ENCODE measurements at places on chromosomes 11 and 22.

- no peak for DNase-seq
Measured at GRCh38 chr11:86301742-86302091, 323 bp upstream of the HIKESHI start.

GRCh38 chr11:35322318-35322979, 96.9 kb downstream of the SLC1A2 start:
- DNase-seq = no peak

DNA sequence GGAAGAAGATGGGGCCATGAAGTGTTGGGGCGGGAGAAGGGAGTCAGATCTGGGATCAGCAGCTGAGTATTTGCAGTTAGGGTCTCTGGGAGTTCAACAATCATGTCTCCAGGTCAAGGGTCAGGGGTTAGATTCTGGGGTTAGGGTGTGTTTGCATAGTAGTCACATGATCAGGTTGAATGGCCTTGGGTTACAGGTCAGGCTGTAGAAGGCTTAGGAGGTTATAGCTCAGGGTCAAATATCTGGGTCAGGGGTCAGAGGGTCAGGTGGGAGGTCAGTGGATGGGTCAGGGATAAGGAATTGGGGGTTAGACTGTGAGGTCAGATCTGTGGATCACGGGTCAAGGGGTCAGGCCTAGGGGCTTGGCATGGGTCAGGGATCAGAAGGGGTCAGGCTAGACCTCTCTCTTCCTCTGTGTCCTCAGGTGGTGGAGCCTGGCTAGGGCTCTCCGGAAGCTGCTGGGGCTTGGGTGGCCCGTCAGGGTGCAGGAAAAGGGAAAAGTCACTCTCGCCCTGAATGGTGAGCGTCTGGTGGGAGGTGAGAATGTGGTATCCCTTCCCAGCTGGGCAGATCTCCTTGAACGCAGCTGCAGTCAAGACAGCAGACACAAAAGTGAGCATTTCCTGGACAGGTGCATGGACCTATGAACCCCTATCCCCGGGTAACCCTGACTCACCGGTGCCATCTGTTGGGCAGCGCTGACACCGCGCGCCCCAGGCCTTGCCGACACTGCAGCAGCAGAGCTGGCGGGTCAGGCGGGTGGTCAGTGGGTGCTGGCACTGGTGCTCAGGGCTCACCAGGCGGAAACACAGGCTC, 6.4 kb downstream of the LTBP3 start:
- DNase-seq = no peak

DNA sequence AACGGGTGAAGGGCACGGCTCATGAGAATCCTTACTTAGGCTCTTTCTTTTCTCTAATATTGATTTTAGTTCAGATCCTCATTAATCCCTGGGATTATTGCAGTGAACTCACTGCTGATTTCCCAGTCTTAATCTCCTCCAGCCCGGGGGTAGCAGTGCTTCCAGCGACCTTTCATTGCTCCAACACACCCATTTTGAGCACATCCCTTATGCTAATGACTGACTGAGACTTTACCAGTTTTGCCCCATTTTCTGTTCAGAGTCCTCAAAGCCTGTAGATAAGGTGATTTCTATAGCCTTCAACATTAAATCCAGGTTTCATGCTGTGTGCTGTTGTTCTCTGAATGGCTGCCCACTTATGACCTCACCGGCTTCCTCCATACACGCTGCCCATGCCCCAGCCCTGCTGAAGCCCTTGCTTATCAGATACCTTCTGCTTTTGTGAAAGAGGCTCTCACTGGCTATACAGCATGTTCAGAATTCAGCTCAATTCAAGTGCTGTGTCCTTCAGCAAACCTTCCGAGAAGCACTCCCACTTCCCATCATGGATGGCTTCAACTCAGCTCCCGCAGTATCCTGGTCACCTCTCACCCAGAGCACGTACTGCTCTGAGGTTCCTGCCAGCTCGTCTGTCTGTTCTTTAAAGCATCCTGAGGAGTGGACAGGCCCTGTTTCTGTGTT, 49.0 kb downstream of the PPFIA1 start:
- no peak for DNase-seq

- no peak for DNase-seq
Measured at GRCh38 chr11:62015615-62016014, 48.2 kb upstream of the FTH1 start.

DNA sequence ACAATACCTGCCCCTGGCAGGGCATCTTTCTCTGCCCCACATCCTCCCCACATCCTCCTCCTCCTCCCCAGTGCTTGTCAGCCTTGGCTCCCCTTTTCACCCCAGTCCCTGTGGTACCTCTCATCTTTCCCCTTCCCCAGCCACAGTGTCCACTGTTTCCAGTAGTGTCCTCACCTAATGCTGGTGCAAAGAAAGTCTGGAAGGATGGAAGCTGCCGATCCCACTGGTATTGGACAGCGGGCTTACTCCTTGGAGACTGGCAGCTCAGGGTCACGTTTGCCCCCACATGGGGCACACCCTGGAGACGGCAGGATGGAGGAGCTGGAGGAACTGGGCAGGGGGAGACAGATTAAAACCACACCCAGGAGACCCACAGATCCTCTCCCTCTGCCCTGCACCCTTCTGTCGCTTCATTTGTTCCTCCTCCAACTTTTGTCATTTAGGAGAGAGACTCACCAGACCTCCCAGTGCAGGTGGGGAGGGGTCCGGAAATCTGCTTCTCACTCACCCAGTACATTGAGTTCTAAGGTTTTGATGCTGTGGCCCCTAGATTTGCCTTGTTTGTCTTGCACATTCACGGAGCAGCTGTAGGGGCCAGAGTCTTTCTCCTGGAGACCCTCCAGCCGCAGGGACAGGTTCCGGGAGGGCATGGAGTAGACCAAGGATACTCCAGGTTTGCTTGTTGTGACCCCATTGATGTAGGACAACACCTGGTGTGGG, 4.1 kb upstream of the VSIG2 start:
- no peak for DNase-seq

GRCh38 chr11:73194593-73194992, 23.5 kb upstream of the P2RY2 start:
- no peak for DNase-seq

GRCh38 chr22:46861468-46862367, 99.3 kb downstream of the TBC1D22A start:
- DNase-seq = no peak

DNA sequence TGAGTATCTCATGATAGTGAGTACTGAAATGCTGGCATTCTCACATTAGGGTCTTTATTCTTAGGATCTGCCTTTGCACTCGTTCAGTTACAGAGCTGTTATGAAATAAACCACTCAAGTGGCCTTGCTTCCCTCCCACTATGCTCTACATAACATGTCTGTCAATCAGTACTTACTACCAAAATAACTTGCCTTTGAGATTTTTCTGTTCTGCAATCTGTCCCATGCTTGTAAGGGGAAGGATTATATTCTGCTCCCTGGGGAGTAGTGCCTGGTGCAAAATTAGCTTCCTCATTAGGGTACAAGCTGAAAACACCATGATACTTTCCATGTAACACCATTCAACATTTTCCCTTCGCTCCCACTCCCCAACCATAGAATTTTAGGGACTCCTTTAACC, 1.9 kb upstream of the GRAP2 start:
- no peak for DNase-seq

GRCh38 chr11:47723041-47723440, 7.9 kb upstream of the AGBL2 start:
- no peak for DNase-seq

DNA sequence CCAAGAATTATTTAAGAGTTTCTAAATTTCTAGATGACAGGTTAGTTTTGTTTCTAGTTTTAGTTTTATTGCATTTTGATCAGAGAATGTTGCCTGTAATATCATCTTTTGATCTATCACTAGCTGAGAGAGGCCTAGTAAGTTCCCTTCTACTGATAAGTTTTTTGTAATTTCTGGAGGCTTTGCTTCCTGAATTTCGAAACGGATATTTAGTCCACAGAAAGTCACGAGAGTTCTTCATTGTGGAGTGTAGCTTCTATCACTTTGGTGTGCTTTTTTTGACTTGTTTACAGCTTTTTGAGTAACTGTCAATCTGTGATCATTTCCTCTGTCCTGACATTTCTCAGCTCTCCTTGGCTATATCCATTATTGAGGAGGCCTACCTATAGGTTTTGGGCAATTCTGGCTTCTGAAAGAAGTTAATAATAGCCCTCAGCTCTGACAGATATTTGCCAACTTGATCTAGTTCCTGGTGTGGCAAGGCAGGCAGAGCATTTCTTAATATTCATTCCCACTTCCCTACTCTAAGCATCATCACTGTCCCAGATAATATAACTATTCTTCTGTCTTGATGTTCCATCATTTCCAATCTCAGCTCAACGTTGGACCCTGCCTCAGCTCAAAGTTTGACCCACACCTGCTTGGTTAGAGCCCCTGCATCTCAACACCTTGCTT, 171.3 kb downstream of the BLID start:
- no peak for DNase-seq

- DNase-seq = no peak
Measured at GRCh38 chr11:36945384-36945783, 347.3 kb upstream of the RAG2 start.

DNA sequence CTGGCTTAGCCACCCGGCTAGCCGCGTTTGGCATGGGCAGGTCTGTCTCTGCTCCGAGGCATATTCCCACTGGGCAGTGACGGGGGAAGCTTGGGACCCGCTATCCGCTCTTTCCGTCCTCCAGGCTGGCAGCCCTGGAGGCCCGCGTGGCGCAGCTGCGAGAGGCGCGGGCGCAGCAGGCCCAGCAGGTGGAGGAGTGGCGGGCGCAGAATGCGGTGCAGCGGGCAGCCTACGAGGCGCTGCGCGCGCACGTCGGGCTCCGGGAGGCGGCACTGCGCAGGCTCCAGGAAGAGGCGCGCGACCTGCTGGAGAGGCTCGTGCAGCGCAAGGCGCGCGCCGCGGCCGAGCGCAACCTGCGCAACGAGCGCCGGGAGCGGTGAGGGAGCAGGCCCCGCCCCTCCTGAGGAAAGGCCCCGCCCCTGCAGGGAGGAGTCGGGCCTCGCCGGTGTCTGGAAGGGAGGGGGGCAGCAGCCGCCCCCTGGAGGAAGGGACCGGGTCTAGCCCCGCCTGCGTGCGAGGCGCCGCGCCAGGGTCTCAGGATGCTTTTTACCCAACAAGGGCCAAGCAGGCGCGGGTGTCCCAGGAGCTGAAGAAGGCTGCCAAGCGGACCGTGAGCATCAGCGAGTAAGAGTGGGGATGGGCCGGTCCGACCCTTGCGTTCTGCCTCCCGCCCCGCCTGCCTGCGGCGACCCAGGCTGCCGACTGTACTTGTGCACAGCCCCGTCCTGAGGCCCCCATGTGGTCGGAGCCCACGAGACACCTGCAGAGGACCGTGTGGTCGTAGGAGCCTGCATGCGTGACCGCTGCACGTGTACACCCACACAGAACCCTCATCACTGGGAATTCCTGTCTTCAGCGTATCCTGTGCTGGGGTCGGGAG, 7.9 kb downstream of the ATG16L2 start:
- peak; percentile 70 for DNase-seq

DNA sequence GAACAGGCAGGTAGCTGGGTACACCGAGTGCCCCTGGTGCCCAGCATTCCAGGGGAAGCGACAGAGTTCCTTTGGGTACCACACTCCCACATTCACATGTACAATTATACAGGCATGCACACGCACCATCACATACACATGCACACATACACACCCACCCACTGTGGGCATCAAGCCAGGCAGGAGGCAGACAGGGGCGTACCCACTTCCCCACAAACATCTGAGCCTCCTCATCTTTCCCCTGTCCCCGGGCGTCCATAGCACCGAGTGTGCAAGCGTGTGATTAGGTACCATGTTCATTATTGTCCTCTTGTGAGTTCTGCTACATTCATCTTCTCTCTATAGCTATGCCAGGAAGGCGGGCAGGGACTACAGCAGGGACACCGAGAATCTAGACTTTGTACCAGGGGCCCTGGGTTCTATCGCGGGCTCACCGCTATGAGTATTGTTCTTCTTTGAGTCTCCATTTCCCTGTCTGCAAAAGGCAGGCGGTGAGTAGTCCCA, 2.1 kb upstream of the CARD10 start:
- DNase-seq = no peak

DNA sequence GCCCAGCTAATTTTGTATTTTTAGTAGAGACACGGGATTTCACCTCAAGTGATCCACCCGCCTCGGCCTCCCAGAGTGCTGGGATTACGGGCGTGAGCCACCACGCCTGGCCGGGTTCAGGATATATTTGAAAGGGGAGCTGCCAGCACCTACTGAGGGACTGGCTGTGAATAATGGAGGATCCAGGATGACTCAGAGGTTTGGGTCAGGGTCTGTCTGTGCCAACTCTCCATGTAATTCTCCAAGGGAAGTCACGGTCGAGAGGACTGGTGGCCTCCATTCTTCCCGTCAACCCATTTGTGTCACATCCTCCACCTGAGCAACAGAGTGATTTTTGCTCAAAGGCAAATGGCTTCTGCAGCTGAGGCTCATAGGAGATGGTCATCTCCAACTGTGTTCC, 3.6 kb upstream of the ARRB1 start:
- no peak for DNase-seq

- no peak for DNase-seq
Measured at GRCh38 chr22:36088292-36088691, 59.7 kb upstream of the RBFOX2 start.

DNA sequence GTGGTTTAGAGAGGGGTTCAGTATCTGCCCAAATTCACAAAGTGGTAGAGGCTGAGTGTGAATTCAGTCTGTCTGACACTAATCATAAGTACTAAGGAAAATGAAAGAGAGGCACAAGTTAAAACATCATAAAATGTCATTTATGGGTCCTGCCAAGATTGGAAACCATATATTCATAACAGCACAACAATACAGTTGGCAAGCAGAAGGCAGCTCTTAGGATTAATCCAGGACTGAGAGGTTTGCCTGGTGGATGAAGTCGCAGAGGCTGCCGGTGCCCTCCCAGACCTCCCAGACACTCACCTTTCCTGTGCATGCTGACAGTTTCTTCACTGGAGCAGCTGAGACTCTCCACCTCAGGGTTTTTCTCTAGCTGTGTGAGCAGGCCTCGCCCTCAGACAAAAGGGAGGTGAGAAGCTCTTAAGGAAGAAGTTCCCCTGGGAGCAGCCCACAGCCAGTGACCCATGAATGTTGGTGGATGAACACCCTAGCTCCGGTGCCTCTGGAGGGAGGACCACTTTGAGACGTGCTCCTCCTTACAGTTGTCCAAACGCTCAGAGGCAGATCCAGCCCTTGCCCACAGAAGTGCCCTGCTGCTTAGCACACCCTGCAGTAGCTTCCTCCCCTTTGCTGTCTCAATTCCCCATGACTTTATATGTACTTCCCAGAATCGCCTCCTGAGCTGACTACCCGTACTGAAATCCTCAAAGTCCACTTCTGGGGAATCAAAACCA, 43.7 kb downstream of the MAML2 start:
- DNase-seq = no peak

- no peak for DNase-seq
Measured at GRCh38 chr22:41231369-41231768, 9.4 kb downstream of the CHADL start.

GRCh38 chr11:46914363-46914762, 4.0 kb downstream of the LRP4 start:
- DNase-seq = no peak

- DNase-seq = no peak
Measured at GRCh38 chr11:102576350-102576749, 45.8 kb upstream of the MMP7 start.

- no peak for DNase-seq
Measured at GRCh38 chr11:117489999-117490679, 162.5 kb downstream of the CEP164 start.
